BJ (cell line): ENCODE measurements at places on chromosomes 4 and X.

DNA sequence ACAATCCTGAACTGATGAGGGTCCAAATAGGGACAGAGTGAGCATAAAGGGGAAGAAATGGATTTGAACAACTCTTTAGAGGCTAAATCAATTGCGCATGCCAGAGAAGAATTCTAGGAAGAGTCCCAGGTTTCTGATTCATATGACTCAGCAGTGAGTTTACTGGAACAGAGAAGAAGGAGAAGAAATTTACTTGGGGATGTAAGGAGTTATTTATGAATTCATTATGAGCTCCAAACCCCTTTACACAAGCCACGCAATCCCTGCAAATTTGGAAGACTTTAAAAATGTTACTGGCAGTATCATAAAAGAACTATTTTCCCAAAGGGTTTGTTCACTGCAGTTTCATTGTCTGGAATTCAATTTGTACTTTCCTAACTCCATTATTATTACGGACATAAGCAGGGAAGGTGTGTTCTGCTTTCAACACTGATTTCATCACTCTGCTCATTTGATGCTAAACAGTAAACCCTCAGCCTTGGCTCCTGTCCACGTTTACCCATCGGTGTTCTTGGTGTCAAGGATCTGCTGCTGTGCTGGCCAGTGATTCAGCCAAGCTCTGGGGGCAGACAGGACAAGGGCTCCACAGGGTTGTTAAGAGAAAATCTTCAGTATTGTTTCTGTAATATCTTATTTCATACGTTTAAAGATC is 273.7 kb downstream of the HNRNPD start:
- no peak for DNase-seq

DNA sequence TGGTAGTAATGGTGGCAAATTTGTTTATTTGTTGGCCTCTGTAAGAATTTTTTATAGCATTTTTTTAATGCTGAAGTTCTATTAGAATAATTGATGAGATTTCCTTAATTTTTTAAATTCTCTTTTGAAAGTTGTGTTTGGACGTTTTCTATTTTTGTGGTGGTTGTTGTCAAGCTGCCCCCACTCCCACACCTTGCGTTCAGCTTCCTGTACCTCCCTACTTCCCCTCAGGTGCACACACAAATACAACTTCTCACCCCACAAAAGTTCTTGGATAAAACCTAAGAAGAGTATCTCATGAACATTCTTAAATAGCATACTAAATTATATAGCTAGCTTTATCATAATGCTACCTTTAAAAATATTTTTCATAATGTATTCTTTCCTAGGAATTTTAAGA is 38.7 kb downstream of the EXOC1 start:
- no peak for DNase-seq

- DNase-seq = no peak
Observed at GRCh38 chr4:83138946-83139345, 24.4 kb upstream of the PLAC8 start.

DNA sequence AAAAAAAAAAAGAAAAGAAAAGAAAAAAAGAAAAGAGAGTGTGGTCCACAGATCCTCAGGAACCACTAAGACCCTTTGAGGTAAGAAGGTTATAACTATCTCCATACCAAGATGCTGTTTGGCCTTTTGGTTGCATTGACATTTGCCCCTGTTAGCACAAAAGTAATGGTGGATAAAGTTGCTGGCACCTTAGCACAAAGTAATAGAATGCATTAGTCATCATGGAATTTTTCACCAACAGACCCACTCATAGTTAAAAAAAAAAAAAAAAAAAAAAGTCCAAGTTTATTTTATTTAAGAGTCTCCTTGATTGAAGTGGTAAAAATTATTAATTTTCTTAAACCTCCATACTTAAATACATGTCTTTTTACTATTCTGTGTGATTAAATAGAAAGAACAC is 78.4 kb upstream of the RBPJ start:
- no peak for DNase-seq

- no peak for DNase-seq
Observed at GRCh38 chr4:69742596-69742995, 17.8 kb downstream of the SULT1B1 start.

DNA sequence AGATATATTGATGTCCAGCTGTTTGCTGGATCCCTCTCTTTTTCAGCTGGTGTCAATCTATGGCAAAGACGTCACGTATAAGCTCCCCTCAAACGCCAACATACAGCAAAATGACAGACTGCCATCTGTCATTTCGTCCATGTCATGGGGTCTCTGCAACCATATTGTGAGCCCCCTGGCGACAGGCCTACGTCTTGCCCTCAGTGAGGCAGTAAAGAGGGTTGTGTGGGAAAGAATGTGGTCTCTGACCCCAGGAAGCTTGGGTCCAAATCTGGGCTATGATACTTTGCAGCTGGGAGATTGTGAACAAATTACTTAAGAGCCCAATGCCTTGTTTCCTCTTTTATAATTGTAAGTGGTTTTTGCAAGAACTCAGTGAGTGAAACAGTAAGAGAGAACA is 7.4 kb downstream of the SUPT20HL2 start:
- no peak for DNase-seq

- no peak for DNase-seq
Observed at GRCh38 chrX:134718966-134719317, 60.7 kb upstream of the PLAC1 start.

DNA sequence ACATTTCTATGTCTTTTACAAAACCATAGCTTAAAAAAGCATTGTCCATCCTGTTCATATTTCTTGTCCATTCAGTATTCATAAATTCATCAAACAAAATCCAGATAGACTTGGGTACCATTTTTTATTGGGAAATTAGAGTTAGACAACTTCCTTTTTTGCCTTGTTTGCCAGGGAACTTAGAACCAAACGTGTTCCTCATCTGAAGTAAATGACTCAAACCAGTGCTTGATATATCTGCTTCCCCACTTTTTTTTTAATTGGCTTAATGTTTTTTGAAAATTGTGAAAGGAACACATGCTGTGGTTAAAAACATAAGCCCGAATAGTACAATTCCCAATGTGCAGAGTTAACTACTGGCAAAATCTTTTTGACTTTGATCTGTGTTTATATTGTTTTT is 44.2 kb downstream of the DLG3 start:
- no peak for DNase-seq

GRCh38 chr4:88734403-88734949 is 36.8 kb upstream of the NAP1L5 start:
- DNase-seq = no peak

DNA sequence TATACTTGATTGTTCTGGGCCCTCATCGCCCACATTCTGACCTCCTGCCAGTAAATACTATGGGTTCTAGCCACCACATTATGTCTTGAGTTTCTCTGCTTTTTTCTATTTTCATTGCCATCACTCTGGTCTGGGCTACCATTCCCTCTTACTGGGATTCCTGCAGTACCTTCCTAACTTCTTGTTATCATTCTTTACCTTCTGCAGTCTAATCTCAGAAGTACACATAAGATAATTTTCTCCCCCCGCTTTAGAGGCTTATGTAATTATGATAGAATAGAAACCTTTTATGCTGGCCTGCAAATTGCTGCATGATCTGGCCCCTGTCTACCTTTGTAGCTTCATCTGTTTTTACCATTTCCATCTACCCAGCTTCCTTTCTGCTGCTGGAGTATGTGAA is 19.2 kb downstream of the STIM2 start:
- DNase-seq = no peak

DNA sequence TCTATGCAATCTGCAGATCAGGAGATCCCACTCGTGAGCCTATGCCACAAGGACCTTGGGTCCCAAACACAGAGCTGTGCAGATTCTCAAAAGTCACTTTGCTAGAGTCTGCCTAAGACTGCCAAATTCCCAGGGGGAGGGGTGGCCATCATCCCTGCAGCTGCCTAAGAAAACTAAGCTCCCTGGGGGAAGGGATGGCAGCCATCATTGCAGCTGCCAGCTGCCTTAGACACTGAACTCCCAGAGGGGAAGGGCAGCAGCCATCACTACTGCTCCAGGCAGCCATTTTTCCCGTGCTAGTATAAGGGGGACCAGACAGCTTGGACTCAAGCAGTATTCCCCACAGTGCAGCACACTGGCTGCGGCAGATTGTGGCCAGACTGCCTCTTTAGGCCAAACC is 156.9 kb downstream of the NKX6-1 start:
- no peak for DNase-seq
